Stimulated activated CD4-positive, alpha-beta T cell treated with anti-CD3 and anti-CD28 coated beads, Interleukin-15, amount 100 ng/mL, for 1 hour (primary cell): ENCODE measurements at places on chromosomes 4 and X.

- no peak for DNase-seq
These were observed 42.8 kb upstream of the SPP1 start for GRCh38 chr4:87932718-87933141.

DNA sequence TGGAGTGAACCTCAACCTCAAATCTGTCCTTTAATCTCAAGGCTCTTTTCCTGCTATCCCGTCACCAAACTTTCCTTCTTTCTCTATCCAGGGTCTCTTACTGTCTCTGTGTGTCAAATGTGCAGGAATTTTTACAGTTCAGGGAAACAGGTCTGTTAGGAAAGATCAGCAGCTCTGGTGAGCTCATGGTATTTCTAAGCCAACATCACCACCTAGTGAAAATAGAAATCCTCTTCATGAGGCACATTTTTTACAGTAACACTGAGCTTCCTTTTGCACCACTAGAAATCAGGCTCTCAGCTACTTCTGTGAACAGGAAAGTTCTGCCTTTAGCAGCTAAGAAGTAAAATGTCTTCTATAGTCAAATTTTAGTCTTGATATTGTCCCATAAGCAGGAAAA is 39.6 kb downstream of the NUDT11 start:
- no peak for DNase-seq

- DNase-seq = no peak
These were observed 52.4 kb downstream of the SEPTIN11 start for GRCh38 chr4:77001907-77002306.

GRCh38 chr4:143616771-143617170 is 83.7 kb downstream of the FREM3 start:
- no peak for DNase-seq

- no peak for DNase-seq
These were observed 1.0 kb upstream of the DDX60 start for GRCh38 chr4:168319486-168320019.

GRCh38 chr4:10097906-10098779 is 18.5 kb downstream of the WDR1 start:
- DNase-seq = no peak

DNA sequence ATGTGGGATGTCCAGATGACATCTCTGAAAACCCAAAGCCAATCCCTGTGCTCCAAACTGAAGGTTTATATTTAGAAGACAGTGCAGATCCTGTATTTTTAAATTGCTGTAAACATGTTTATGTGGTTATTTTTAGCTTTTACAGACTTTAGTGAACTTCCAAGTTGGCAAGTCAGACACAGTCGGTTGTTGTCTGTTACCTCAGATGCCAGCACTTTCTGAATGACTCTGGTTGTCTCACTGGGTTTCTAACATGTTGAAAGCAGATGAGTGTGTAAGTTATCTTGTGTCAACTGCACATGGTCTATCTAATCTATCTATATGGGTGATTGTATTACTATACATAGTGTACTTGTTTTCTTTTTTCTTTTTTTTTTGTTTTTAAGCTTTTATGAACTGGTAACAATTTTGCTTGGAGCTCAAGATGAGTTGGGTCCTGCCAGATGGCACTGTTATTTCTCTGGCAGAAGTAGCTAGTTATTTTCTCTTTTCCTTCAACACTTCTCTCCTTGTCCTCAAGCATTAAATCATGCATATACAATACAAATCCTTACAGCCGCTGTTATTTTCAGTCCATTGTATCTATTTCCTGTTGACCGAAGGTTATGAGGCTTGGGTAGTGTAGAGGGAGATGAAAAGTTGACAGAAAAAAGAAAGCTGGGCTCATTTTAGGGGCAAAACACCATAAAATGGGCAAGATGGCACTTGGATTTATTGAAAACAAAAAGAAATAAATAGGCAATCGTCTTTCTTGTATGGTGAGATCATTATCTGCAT is 66.3 kb downstream of the GAB1 start:
- no peak for DNase-seq

DNA sequence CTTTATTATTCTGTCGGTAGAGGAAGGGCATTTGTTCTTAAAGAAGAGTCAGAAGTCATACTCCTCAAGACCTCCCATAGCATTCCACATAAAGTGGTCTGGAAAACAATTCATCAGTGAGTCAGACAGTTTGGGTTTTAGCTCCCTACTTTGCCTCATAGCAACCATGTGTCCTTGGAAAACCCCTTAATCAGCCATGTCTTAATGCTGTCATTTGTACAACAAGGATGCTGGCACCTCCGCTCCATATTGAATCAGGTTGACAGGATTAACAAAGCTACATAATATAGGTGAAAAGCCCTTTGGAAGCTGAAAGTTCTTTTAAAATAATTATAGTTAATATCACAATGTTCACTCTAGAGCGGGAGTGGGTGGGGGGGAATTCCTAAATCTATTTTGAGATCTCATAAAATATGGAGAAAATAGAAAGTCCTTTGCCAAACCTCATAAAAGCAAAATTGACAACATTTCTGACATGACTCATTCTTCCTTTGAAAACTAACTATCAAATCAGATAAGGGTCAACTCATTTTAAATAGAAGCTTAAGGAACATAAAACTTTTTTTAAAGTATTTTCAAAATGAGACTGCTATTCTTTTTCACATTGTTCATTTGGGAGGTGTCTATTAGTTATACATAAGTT is 37.3 kb upstream of the GUCY1A1 start:
- DNase-seq = no peak

DNA sequence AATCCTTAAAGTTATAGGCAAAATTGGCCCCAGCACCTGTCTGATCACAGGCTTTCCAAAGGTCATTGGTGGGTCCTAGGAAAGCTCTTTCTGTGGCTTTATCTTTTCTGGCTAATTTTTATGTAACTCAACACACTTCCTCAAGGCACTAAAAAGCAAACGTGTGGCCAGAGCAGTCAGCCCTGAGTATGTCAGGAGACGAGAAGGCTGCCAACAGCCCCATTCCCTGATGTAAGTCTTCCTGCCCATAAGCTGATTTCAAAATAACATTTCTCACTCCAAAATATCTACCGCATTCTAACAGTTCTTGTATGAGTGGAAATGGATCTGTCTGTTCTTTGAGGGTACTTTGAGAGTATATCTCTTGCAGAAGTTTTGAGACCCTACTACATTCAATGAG is 25.5 kb upstream of the FUNDC1 start:
- DNase-seq = no peak

- no peak for DNase-seq
These were observed 466.1 kb downstream of the C4orf33 start for GRCh38 chr4:129561886-129562671.

GRCh38 chrX:51336584-51336983 is 4.0 kb downstream of the NUDT10 start:
- no peak for DNase-seq

DNA sequence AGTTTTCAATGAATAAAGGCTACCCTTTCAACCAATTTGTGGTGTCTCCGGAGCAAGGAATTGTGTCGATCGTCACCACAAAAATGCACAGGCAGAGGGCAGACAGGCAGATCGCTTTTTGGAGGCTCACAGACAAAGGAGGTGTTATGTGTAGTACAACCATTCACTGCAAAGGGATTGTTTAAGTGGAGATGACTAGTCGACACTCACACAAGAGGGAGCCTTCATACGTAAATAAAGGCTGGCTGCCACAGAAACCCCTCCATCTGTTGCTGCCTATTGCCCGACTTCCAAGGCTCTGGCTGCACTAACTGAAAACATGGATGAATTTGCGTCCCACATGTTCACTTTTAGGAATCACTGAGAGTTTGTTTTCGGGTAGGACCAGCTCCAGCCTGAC is 281.1 kb downstream of the NKX6-1 start:
- no peak for DNase-seq

GRCh38 chrX:150967786-150968185 is 15.3 kb upstream of the HMGB3 start:
- no peak for DNase-seq

- no peak for DNase-seq
These were observed 388.9 kb upstream of the SPOCK3 start for GRCh38 chr4:167623241-167623572.

DNA sequence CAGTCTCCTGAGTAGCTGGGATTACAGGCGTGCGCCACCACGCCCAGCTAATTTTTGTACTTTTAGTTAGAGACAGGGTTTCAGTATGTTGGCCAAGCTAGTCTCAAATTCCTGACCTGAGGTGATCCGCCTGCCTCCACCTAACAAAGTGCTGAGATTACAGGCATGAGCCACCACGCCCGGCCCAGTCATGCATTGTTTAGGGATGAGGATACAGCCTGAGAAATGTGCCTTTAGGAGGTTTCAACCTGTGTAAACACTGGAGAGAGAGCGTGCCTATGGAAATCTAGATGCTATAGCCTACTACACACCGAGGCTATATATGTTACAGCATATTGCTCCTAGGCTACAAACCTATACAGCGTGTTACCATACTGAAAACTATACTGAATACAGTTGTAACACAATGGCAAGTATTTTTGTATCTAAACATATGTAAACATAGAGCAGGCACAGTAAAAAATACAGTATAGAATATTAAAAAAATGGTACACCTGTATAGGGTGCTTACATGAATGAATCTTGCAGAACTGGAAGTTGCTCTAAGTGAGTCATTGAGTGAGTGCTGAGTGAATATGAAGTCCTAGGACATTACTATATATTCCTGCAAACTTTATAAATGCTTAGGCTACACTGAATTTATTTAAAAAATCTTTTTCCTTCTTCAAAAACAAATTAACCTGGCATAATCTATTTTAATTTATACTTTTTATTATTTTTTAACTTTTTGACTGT is 588.2 kb upstream of the ADGRL3 start:
- no peak for DNase-seq

GRCh38 chr4:107850438-107850837 is 25.7 kb downstream of the SGMS2 start:
- DNase-seq = no peak

DNA sequence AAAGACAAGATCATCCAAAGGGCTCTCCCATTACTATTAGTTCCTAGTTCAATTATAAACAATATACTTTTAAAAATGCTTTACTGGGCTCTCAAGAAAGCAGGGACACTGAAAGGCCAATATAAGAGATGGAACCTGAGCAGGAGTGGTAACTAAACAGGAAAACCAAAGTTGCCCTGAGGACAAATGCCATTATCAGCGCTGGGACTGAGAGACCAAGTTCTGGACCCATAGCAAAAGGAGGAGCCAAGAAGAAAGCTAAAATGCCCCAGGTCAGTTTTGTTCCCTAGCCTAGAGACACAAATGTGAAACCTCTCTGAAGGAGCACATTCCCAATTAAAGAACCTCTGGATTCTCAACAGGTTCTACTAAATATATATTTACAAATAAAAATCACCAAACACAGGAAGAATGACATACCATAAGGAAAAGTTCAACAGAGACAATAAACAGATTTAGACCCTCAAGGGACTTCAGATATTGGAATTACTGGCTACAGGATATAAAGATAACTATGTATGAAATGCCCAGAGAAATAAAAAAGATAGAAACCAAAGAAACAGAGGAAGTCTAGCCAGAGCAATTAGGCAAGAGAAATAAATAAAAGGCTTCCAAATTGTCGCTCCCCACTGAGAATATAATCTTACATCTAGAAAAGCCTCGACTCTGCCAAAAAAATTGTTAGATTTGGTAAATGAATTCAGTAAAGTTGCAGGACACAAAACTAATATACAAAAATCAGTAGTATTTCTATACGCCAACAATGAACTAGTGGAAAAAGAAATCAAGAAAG is 67.1 kb downstream of the KLHL8 start:
- DNase-seq = no peak

GRCh38 chr4:147312376-147313046 is 168.4 kb upstream of the EDNRA start:
- no peak for DNase-seq

DNA sequence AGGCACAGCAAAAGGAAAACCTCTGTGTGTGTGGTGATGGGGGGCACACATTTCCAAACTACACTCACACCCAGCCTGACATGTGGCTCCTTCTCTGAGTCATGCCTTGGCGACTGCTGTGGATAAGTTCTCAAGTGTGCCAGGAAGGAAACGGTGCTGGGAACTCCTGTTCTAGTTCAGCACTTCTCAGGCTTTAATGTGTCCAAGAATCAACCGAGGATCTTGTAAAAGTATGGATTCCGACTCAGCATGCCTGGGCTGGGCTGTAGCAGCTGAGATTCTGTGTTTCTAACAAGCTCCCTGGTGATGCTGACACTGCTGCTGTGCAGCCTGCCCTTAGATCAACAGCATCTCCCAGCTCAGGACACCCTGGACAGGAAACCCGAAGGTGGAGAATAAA is 20.2 kb downstream of the CLNK start:
- DNase-seq = no peak

DNA sequence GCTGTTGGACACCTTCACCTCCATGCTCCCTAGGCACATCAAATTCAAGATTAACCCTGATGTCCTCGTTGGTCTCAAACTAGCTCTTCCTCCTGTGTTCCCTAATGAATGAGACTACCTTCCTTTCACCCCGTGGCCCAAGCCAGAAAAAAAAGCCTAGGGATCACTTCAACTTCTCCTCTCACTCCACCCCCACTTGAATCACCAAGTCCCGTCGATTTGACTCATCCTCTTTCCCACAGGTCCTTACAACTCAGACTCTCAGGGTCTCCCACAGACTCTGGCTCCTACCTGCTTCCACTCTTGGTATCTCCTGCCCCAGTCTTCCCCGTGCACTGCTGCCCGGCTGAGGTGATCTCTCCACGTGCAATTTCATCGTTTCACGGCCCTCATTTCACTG is 8.5 kb downstream of the SLC25A43 start:
- no peak for DNase-seq

- no peak for DNase-seq
These were observed 108.8 kb downstream of the ZNF827 start for GRCh38 chr4:145829629-145830395.

DNA sequence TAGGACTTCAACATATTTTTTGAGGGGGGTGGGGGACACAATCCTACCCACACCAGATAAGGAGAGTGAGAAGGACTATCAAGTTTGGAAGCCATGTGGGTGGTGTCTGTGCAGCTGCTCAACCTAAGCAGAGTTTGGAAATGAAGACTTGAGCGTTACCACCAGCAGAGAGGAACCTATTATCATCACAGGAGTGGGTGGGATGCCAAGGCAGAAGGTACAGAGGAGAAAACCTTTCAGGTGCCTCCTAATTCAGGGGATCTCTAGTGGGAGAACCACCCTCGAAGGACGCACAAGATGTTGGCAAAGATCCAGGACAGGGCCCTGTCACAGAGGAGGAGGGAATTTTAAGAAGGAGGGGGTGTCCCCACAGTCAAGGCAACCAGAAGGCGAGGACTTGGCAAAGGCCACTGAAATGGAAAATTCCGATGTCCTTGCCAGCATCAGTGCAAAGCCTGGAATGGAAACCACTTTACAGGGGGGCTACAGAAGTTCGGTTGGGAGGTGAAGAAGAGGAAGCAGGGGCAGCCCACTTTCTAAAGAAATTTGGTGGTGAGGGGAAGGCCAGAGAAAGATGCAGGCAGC is 8.4 kb upstream of the GPM6B start:
- DNase-seq = no peak

DNA sequence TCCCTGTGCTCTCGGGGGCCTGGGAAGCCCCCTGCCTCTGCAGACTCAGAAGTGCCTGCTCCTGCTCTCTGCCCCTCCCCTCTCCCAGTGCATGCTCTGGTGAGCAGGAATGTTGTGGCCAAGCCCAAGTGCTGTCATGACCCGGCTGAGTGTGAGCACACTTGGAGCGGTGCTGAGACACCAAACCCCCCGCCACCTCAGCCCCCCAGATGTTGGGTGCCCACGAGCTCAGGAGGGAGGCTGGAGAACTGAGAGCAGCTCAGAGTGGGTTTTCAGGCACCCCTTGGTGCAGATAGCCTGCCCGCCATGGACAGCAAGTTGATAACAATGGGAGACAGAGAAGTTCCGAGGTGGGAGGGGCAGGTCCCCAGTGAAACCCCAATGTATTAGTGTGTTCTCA is 477.4 kb downstream of the ACTRT1 start:
- DNase-seq = no peak
